ENCODE measurements at places on chromosomes 5 and 9. TPM values are rescaled to one million over a fixed set of nuclear protein-coding genes. Genes with fewer than 3 reads are reported as not detected.

GRCh38 chr5:67081261-67081660 is 115.3 kb downstream of the CD180 start:
- DNase-seq: no peak

DNA sequence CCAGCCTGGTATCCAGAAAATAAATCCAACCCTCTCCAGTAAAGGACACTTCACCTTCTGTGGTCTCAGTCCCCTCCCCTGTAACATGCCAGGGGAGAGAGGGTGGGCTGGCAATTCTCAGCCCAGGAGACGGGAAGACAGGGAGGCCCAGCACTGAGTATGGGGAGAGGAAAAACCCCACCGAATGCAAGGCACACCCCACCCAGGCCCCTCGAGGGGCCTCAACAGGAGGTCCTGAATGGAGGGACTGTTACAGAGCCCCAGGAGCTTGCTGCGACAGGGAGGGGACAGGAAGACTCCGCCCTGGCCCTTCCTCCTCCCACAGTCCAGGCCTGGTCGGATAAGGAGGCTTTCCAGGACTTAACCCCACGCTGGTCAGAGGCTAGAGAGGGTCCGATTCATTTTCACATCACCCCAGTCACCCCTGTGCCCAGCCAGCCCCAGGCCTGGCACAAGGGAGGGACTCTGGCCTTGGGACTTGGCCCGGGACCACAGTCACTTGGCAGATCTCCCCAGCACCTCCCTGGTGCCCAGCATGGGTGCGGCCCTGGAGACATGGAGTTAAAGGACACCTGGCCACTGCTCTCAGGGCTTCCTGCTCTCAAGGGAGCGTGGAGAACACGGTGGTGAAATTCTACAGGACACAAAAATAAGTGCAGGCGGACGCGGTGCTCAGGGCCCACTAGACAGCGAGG is 44.9 kb upstream of the STXBP1 start:
- peak; percentile 82 for DNase-seq

GRCh38 chr9:95181226-95181818 is 136.2 kb downstream of the FANCC start:
- DNase-seq: no peak

- no peak for DNase-seq
These were observed 75.2 kb downstream of the LMNB1 start for GRCh38 chr5:126852091-126852571.

DNA sequence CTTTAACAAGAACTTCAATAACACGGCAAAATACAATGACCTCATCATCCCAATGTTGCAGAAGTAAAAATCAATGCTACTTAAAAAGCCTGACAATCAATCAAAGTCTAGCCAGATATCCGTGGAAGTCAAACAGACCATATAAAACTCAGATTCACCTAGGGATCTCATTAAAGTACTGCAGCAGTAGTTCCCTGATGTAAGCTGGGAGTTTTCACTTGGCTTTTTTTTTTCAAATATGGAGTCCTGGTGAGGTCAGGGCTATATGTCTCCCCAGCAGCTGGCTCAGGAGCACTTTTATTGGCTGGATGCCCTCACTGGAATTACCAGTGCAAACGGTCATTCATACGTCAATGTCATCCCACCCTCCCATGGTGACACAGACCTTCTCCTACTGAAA is 220.6 kb upstream of the SLC30A5 start:
- DNase-seq: no peak

KIF24 gene
- total RNA-seq: 5.2 TPM

- DNase-seq: no peak
These were observed 10.7 kb downstream of the SLC35A4 start for GRCh38 chr5:140575309-140575708.

DNA sequence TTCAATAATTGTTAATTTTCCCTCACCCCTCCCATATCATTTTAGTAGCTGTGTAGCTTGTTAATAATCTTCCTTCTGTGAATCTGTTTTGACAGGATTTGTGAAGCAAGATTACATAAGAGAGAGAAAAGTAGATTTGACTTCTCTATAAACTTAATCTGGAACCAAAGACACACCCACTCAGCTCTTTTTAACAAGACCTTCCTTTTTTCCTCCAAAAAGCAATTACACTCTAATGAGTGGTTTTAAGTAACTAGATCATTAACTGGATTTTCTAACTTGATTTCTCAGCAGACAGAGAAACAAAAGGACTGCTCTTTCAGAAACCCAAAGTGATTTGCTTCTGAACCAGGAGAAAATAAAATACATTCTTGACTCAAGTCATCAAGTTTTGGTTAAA is 21.9 kb downstream of the RFK start:
- no peak for DNase-seq

GRCh38 chr9:125547368-125547767 is 159.6 kb downstream of the MAPKAP1 start:
- no peak for DNase-seq

GRCh38 chr5:171581781-171582180 is 162.3 kb downstream of the FGF18 start:
- no peak for DNase-seq

DNA sequence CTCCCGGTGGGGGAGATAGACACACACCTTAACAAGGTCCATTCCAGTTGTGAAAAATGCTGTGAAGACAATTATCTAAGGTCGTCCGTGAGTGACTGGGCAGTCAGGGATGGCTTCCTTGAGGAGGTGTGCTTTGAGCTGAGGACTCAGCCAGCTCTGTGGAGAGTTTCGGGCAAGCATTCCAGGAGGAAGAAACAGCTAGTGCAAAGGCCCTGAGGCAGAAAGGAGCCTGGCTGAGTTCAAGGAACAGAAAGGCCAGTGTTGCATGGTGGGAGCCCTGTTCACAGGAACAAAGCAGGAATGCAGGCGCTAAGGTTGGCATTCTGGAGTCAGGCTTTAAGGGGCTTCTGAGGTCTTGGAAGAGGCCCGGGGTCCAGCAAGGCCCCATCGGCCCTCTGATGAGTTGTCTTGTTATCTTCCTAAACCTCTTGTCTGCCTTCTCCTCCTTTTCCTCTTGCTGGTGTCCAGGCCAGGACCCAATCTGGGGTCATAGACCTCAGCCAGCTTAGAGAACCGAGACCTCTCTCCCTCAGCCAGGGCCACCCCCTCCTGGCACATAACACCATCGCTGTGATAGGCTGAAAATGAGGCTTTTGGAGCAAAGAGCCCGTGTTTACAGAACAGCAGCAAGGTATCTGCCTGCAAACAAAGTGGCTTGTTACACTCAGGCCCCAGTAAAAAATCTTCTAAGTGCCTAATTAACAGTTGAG is 270.2 kb upstream of the MVB12B start:
- no peak for DNase-seq

HSD17B4 gene
- total RNA-seq: 203 TPM

- no peak for DNase-seq
These were observed 88.7 kb downstream of the ADAMTS2 start for GRCh38 chr5:179256328-179257175.

ANKRD34B gene
- total RNA-seq: not detected

- DNase-seq: no peak
These were observed 92.0 kb upstream of the PCSK5 start for GRCh38 chr9:75798505-75798904.

OR2S2 gene
- not detected for total RNA-seq

DNA sequence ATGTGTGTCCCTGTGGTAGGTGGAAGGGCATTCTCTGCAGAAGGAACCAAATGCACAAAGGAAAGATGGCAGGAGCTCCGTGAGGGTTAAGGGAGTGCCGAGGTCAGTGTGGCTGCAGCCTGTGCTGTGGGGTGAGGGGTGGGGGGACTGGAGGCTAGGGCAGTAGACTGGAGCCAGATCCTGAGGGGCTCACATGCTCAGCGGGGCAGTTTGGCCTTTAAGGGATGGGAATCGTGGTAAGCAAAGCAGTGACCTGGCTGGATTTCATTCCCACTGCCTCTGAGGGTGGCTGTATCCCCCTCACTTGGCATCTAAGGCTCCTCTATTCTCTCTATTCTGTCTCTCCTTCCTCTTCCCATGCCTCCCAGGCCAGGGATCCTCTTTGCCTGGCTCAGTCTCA is 15.6 kb downstream of the PITX1 start:
- no peak for DNase-seq

PTGER4 gene
- total RNA-seq: 0.37 TPM

DNA sequence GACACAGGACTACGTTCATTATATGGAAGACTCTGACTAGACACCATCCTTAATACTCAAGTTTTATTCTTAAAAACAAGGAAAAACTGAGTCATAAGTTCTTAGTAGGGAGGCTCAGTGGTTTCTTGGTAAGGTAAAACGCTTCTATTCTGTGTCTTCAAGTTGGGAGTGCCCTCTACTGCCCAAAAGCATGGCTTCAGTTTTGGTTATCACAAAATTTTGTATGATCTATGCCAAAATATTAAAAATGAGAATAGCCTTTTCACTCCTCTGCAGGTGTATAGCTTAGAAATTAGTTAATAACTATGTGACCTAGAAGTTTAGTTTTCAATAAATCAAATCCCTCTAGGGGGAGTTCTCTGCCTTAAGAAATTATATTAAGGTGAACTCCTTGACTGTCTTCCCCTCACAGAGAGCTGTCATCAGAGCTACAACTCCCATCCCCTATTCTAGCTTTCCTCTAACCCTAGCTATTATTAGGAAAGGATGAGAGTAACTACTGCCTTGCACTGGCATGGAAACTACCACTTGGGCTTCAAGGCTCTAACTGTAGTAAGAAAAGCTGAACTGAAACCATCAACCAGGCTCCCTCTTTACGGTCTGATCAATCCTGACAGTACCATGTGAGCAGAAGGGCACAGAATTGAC is 189.7 kb downstream of the GNAQ start:
- peak; percentile 17 for DNase-seq

- peak; percentile 35 for DNase-seq
These were observed 30.2 kb upstream of the NRG2 start for GRCh38 chr5:140073296-140073695.

GRCh38 chr5:76874088-76874581 is 24.3 kb downstream of the S100Z start:
- no peak for DNase-seq

SYK gene
- not detected for total RNA-seq

DNA sequence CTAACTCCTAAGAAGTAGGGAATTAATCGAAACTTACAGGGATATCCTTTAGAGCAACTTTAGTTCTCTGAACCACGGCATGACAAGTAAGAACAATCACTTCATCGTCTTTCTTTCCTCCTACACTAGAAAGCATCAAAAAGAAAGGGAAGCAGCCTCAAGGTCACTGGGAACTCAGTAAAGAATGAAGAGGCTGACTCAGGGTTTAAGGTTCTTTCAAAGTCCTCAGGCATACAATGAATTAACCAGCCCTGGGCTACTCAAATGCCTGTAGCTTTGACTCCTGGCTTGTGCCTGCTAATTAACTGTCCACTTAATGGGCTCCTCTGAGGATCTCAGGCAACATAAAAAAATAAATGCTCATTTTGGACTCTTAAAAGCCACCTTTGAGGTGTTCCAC is 102.0 kb downstream of the TRIM32 start:
- DNase-seq: no peak

DNA sequence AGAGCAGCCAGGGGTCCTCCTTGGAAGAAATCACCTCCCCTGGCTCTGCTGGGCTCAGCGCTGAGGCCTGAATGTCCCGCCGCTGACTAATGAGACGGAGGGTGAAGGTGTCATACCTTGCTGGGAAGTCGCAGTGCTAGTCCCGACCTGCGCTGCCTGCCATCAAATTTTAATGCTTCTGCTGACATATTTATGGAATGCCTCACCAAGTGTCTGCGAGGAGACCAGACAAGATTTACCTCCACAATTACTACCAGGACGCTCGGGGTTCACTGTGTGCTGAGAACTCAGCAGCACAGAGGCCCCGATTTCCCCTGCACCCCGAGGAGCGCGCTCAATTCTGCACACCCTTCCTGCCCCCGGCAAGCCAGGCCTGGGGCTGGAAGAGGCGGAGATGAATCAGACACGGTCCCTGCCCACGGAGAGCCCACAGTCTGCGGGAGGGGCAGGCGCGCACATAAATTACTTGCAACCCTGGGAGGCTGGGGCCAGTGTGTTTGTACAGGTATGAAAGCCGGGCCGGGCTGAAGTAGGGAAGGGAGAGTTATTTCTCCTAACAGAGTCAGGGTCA is 175.2 kb downstream of the PAX5 start:
- no peak for DNase-seq

DNA sequence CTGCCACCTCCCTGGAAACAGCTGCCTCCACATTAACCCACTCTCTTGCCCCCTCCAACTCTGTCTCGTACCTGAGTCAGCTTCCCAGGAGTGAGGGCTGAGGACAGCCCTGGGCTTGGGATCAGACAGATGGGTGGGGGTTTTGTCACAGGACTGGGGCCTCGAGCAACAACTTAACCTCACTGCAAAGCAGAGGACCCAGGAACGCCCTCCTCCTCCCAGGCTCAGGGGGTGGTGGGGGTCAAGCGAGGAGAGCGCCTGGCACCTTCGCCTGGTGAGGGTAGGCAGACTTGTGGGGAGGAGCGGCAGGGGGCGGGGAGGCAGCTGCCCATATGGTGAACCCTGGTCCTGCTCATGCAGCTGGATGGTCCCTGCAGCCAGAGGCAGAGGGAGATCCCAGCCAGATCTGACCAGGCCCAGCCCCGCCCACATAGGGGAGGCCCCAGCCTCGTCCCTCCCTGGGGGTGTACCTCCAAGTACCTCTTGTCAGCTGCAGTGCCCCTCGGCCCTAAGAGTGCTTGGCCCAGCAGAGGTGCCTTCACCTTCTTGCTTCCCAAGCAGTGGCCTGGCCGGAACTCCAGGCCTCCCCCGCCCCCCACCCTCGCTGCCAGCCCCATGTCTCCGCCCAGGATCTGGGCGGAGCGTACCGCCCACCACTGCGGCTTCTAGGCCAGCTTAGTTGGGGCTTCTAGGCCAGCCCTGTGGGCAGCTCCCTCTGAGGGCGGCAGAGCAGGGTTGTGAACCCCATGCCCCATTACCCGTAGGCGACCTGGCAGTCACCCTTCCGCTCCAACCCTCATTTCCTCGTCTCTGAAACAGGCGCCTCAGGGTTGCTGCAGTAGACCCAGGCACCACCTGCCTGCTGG is at the start of gene SARDH:
TSS of gene SARDH (minus strand) at position 579 of the 866 bp plus-strand sequence. CDS start 4,179 bp downstream, outside the sequence.
- DNase-seq: no peak

IFNA2 gene
- total RNA-seq: not detected

DNA sequence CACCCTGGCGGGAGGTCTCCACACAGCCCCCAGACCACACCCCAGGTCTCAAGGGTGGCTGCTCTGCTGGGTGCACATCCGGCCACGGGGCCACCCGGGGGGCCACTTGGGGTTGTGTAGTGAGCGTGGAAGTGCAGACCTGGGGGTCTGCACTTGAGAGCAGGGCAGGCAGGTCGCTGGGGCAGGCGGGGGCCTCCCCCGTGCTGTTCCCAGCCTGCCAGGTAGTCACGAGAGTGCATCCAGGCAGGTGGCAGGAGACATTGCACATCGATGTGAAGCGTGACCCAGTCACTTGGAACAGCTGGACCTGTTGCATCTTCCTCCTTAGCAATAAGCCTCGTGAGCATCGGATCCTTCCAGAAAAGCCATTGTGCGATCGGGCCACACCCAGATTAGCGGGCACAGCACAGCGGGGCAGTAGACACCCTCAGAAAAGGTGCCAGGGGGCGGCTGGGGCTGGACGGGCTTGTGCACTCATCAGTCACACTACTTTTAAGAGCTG is 4.8 kb upstream of the ENTPD8 start:
- no peak for DNase-seq
